ENCODE measurements at places on chromosomes 3 and 15. TPM values are rescaled to one million over a fixed set of nuclear protein-coding genes. Genes with fewer than 3 reads are reported as not detected.

CCDC39 gene
- total RNA-seq: not detected

SIDT1 gene
- total RNA-seq: 37.3 TPM

GABRB3 gene
- total RNA-seq: not detected

GRCh38 chr3:10187290-10187876 is 22.7 kb downstream of the IRAK2 start:
- H3K27me3 ChIP-seq: no peaks in the 10 kb centered on the region
- no peak for DNase-seq
- no peak overlapping the region for H3K4me3 ChIP-seq
- peak overlapping the region; percentile 37 for H3K27ac ChIP-seq
- peaks cover 80% of the 10 kb centered on the region for H3K4me1 ChIP-seq

- H3K4me3 ChIP-seq: no peak overlapping the region
- H3K4me1 ChIP-seq: peaks cover under 1% of the 10 kb centered on the region
- no peaks in the 10 kb centered on the region for H3K36me3 ChIP-seq
- no peaks in the 10 kb centered on the region for H3K27me3 ChIP-seq
- H3K27ac ChIP-seq: no peak overlapping the region
- DNase-seq: peak; percentile 48
Observed at GRCh38 chr3:52428151-52429005, 16.5 kb downstream of the SEMA3G start.

DNA sequence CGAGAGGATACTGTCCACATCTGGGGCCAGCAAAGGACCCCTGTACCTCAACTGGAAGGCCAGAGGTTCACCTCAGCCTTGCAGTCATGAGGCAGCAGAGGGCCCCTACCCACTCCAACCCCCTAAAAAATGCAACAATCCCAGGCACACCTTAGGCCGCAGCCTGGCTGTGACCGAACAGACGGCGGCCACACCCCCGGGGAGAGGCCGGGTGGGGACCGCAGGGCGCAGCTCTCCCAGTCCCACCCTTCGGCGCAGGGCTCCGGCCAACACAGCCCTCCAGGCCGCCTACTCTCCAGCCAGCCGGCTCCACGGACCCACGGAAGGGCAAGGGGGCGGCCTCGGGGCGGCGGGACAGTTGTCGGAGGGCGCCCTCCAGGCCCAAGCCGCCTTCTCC is 457 bp upstream of the DNAJA4 start:
- peaks cover 27% of the 10 kb centered on the region for H3K4me1 ChIP-seq
- peak overlapping the region; percentile 58 for H3K27ac ChIP-seq
- DNase-seq: no peak
- H3K36me3 ChIP-seq: no peaks in the 10 kb centered on the region

GRCh38 chr3:71907996-71908395 is 123.0 kb upstream of the PROK2 start:
- no peak for DNase-seq
- no peak overlapping the region for H3K4me3 ChIP-seq
- no peaks in the 10 kb centered on the region for H3K36me3 ChIP-seq
- H3K27ac ChIP-seq: no peak overlapping the region
- H3K27me3 ChIP-seq: no peaks in the 10 kb centered on the region
- H3K4me1 ChIP-seq: no peaks in the 10 kb centered on the region

GRCh38 chr3:69712269-69712668 is 27.0 kb upstream of the MITF start:
- H3K36me3 ChIP-seq: no peaks in the 10 kb centered on the region
- no peak for DNase-seq
- H3K4me1 ChIP-seq: no peaks in the 10 kb centered on the region
- no peaks in the 10 kb centered on the region for H3K27me3 ChIP-seq

All from CD4-positive, alpha-beta T cell (primary cell).